ENCODE measurements at places on chromosomes 12 and 14.

DNA sequence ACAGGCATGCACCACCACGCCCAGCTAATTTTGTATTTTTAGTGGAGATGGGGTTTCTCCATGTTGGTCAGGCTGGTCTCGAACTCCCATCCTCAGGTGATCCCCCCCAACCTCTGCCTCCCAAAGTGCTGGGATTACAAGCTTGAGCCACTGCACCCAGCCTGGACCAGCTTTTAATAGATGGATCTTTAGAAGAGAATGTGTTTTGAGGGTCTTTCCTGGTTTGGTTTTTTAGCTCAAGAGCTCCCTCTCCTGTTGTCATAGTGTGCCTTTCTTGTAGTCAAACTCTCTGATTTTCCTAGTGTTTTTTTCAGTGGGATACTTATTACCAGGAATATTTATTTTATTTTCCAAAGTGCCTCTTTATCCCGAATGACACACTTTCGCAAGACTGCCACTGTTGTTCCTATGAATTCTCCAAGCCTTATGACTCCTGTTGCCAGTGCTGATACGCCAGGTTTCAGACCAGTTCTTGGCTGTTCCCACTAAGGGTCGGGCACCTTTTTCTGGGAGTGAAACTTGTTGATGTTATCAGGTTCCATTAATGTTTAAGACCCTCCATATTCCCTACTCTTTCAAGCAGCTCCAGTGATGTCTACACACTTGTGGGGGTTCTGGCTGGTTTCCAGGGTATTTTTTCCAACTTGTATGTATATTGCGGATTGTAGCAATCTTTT lies 31.5 kb upstream of the LIMA1 start:
- DNase-seq: peak; percentile 32

GRCh38 chr14:93012951-93013719 lies 90.2 kb downstream of the CHGA start:
- no peak for DNase-seq

DNA sequence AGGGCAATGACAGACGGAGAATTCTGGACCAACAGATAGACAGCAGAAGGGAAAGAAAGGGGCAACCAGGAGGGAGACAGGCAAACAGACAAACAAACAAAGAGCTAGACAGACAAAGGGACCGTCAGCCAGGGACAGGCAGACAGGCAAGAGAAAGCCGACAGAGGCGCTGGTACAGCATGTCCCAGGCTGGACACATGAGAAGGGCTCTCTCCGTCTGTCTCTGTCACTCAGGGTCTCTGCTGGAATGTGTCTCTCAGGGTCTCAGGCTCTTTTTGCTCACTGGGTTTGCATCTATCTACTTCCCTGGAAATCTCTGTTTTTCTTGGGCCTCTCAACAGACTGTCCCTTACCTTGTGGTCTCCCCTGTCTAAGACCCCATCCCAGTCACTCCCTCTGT lies 8.2 kb upstream of the SMUG1 start:
- no peak for DNase-seq

DNA sequence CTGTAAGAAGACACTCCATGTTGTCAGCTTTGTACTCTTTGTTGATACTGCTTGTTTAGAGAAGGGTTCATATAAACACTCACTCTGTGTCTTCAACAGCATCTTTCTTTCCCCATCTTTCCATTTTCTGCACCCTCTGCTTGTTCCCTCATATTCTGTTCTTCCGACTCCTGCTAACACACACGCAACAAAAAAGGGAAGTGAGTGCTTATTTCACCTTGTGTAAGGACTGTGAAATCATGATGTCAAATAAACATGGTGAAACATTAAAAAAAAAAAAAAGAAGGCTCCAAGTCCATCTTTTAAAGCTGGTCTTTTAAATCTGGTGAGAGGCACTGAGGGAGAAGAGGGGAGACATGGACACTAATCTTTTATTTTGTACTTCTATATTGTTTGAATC lies 145.4 kb downstream of the RPAP3 start:
- DNase-seq: no peak

- no peak for DNase-seq
These were observed 1097.4 kb upstream of the TMEM132C start for GRCh38 chr12:127169321-127170181.

DNA sequence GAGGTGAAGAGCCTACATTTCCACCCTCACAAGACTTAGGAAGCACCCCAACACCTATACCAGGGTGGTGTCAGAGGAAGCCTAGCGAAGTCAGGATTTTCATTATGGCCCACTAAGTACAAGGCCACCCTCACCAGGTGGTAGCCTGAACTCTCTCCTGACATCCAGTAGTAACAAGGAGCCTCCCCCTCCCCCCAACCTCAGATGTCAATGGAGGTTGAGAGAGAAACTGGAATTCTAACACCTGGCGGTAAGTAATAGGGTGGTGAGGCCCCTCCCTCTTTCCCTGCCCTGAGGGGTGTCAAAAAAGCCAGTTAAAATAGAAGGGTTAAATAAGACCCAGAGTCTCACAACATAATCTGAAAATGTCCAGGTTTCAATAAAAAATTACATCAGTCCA lies 37.6 kb downstream of the SINHCAF start:
- no peak for DNase-seq

DNA sequence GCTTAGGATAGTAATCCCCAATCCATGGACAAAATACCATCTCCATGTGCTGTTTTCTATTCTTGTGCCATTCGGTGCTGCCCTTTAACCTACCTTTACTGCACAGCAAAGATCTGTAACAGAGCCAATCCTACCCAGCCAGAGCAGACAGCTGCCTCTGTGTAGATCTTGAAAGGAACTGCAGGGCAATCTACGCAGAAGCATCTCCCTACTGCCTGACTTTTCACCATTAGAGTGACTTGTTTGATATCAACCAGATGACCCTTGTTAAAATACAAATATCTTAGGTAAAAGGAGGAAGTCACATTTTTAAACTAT lies 33.9 kb upstream of the PPM1A start:
- no peak for DNase-seq

DNA sequence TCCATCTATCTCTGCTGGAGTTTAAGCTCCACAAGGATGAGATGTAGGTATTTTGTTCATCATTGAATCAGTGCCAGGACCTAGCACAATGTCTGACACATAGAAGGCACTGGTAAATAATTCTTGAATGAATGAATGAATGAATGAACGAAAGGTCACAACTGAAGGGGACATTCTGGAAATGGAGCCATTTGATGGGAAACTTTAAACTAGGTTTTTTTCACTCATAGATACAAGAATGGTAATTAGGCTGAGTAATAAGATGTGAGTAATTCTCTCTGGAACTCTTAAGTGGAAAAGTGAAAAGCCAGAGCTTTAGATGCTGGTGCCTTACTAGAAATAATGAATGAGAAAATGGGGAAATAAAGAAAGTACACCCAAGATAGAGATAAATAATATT lies 44.3 kb downstream of the SCN8A start:
- DNase-seq: no peak

DNA sequence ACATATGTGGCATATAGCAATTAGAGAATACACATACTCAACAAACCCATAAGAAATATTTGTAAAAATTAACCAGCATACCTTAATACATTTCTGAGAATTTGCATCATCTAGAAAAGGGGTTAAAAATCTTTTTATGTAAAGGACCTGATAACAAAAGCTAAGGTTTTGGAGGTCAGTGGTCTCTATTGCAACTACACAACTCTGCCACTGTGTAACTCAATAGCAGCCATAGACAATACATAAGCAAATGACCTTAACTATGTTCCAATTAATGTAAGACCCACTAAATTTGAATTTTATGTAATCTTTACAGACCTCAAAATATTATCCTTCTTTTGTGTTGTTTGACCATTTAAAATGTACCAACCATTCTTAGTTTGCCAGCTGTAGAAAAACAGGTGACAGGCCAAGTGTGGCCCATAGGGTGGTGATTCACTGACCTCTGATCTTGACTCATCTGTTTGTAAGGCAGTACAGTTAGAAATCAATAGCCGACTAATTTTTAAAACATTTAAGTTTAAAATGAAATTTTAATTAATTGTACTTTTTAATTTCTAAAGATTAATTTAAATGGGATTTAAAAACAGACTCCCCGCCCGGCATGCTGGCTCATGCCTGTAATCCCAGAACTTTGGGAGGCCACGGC lies 7.4 kb upstream of the EPS8 start:
- no peak for DNase-seq

- DNase-seq: no peak
These were observed 29.4 kb downstream of the RPGRIP1 start for GRCh38 chr14:21309238-21309636.

- no peak for DNase-seq
These were observed 71.4 kb upstream of the RFX4 start for GRCh38 chr12:106511365-106511764.

GRCh38 chr14:63371033-63371432 lies 52.3 kb upstream of the GPHB5 start:
- DNase-seq: no peak

All from NCI-H2029 treated with DMSO at 0.1 percent for 48 hours (cell line).